Cardiac ventricle fibroblast (primary cell): ENCODE measurements at places on chromosomes 2 and 18. TPM values are rescaled to one million over a fixed set of nuclear protein-coding genes. Genes with fewer than 3 reads are reported as not detected.

The C2orf15 gene
- not detected in 2 replicates for total RNA-seq

The OR6B2 gene
- total RNA-seq = not detected in 2 replicates

The CCDC121 gene
- 1.7 and 2.5 TPM in 2 replicates for total RNA-seq

The CHST10 gene
- total RNA-seq = 4.5 and 5.0 TPM in 2 replicates

The UCN gene
- 1.1 and 1.2 TPM in 2 replicates for total RNA-seq

The AQP4 gene
- total RNA-seq = not detected in 2 replicates

The TUBA3E gene
- not detected in 2 replicates for total RNA-seq

The EDAR gene
- total RNA-seq = not detected in 2 replicates

The SLC11A1 gene
- not detected in 2 replicates for total RNA-seq

The TEX44 gene
- not detected in 2 replicates for total RNA-seq

The IL36G gene
- not detected in 2 replicates for total RNA-seq

The SLC38A11 gene
- not detected in 2 replicates for total RNA-seq

The SCYGR4 gene
- not detected in 2 replicates for total RNA-seq

The PDE1A gene
- 81.7 and 85.3 TPM in 2 replicates for total RNA-seq

The TCF23 gene
- total RNA-seq = 0.10 and 0.44 TPM in 2 replicates

The SLC8A1 gene
- 2.4 and 2.9 TPM in 2 replicates for total RNA-seq

The CRACDL gene
- 0.50 TPM in 1 of 2 replicates, not detected in the other for total RNA-seq

The PAIP2B gene
- 0.54 and 1.00 TPM in 2 replicates for total RNA-seq

The VWC2L gene
- total RNA-seq = 0.10 TPM in 1 of 2 replicates, not detected in the other

The MAP3K19 gene
- total RNA-seq = not detected in 2 replicates

The L3MBTL4 gene
- not detected in 2 replicates for total RNA-seq

The REG1B gene
- not detected in 2 replicates for total RNA-seq

The AKAIN1 gene
- not detected in 2 replicates for total RNA-seq

The DYSF gene
- 7.0 and 7.6 TPM in 2 replicates for total RNA-seq

The MC4R gene
- not detected in 2 replicates for total RNA-seq

The NT5C1B gene
- total RNA-seq = 0.10 TPM in 1 of 2 replicates, not detected in the other

The CIB4 gene
- total RNA-seq = not detected in 2 replicates

The TMEM169 gene
- total RNA-seq = 0.10 TPM in 1 of 2 replicates, not detected in the other

The PKDCC gene
- total RNA-seq = 65.5 and 73.6 TPM in 2 replicates

The GALNT1 gene
- 35.9 and 42.6 TPM in 2 replicates for total RNA-seq

The DIPK1C gene
- total RNA-seq = not detected in 2 replicates

The NEUROD1 gene
- total RNA-seq = not detected in 2 replicates

The SLC4A5 gene
- 0.34 and 1.7 TPM in 2 replicates for total RNA-seq

The CCT7 gene
- total RNA-seq = 202 and 219 TPM in 2 replicates

The CD207 gene
- not detected in 2 replicates for total RNA-seq

The DNAJC5G gene
- not detected in 2 replicates for total RNA-seq

The GPAT2 gene
- total RNA-seq = 2.3 and 3.2 TPM in 2 replicates
